Hematopoietic multipotent progenitor cell treated with erythropoietin and hydrocortisone succinate and interleukin-3 and kit ligand, for 17 days (in vitro differentiated cells): ENCODE measurements at places on chromosomes 13 and 19.

- DNase-seq: no peak
Observed at GRCh38 chr13:25657157-25657556, 285.4 kb downstream of the ATP8A2 start.

DNA sequence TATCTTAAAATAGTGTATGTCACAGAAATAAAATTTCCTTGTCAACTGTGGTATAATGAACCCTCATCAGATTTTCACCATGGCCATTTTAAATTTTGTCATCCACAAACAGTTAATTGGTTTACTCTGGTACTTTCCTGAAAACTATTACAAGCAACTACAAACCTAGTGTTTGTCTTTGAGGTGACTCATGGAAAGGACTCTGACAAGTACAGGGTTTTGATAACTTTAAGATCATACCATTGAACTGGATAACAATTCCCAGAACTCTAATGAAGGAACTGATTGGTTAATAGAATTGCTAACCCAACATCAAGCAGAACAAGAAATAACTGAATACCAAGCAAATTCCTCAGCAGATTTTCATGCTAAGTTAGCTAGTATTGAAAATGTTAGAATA, 237.7 kb upstream of the IPO5 start:
- no peak for DNase-seq

DNA sequence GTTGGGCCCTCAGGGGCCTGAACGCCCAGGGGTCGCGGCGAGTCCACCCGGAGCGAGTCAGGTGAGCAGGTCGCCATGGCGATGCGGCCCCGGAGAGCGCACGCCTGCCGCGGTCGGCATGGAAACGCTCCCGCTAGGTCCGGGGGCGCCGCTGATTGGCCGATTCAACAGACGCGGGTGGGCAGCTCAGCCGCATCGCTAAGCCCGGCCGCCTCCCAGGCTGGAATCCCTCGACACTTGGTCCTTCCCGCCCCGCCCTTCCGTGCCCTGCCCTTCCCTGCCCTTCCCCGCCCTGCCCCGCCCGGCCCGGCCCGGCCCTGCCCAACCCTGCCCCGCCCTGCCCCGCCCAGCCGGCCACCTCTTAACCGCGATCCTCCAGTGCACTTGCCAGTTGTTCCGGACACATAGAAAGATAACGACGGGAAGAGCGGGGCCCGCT, at the start of gene CCNA1:
TSS of gene CCNA1 (plus strand) at position 390 of the 439 bp plus-strand sequence. CDS start 562 bp downstream, outside the sequence.
- no peak for DNase-seq

DNA sequence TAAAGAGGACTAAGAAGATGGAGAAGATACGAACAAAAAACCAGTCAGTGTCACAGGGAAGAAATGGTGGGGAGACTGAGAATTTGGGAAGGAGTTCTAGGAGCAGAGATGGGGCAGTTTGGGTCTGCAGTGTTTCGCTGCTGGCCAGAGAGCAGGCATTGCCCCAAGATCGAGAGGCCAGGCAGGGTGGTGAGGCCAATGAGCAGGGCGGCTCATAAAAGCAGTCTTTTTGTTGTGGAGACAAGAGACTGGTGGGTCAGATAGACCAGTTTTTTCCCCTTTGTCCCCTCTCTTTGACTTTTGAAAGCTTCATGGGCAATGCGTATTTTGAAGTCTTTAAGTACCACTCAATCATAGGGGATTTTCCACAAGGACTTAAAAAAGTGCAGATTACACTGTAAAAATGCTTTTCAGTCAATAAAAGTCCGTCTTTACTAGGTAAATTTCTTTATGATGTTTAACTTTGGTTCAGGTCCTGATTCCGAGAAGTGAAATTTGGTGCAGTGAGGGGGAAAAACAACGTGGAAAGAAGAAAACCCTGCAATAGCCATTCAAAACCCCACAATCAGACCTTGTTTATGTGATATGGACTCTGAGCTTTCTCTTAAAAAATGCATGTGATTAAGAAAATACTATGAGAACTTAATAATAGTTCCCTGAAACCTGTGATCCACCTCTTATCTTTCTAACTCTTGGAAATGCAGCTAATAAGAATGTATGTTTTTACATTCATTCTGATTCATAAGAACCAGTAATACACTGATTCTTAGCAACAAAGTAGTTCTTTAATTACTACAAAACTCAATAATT, 338.9 kb downstream of the KLF5 start:
- no peak for DNase-seq

DNA sequence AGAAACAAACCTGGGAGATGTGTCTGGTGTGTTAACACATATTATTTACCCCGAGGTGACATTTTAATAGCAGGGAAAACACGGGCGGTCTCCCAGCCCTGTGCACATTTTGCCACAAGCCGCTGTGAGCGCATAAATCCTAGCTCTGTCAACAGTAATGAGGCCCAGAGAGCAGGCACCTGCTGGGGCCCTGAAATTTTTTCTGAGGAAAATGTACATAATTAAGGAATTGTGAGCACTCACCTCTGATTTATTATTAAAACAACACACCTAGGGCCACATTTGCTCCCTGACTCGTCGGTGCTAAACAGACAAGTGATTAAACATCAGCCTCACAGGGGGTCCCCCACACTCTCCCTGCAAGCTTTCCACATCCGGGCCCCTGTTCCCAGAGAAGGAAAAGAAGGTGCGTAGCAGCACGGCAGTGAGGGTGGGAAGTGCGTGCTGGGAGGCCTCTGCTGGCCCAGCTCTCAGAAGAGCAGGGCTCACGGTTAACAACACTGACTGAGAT, 616.3 kb downstream of the UQCRFS1 start:
- no peak for DNase-seq

- DNase-seq: no peak
Observed at GRCh38 chr19:17109962-17110598, 34.5 kb downstream of the MYO9B start.

DNA sequence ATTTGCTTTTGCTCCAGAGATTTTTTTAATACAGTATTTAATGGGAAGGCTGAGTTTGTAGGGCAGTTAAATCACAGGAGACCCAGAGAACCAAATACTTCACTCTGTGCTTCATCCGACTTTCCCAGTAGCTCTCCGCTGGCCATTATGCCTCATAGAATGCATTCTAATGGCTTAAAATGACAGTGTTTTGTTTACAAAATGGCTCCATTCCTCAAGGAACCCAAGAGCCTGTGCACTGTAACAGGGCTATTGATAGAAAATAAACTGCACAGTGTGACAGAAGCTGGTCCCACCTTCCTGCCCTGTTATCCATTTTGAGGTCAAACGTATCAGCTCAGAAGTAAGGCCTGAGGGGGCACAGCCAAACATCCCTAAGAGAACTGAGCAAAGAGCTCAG, 136.5 kb downstream of the RAP2A start:
- DNase-seq: no peak

DNA sequence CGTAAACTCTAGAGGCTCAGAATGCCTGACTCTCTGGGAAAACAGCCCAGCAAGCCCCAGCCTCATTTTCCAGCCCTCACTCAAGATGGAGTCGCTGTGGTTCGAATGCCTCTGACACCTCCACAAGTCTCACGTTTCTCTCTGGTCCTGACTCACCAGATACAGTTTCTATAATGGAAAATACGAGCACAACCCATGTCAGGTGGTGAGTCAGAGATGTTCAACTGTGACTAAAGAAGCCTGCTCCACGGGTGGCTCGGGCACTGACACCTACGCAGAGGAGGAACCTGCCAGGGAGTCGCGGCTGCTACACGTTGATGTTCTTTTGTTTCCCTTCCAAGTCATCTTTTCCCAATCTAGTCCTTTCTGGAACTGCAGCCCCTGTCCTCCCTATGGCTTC, 87.1 kb upstream of the STK24 start:
- no peak for DNase-seq

DNA sequence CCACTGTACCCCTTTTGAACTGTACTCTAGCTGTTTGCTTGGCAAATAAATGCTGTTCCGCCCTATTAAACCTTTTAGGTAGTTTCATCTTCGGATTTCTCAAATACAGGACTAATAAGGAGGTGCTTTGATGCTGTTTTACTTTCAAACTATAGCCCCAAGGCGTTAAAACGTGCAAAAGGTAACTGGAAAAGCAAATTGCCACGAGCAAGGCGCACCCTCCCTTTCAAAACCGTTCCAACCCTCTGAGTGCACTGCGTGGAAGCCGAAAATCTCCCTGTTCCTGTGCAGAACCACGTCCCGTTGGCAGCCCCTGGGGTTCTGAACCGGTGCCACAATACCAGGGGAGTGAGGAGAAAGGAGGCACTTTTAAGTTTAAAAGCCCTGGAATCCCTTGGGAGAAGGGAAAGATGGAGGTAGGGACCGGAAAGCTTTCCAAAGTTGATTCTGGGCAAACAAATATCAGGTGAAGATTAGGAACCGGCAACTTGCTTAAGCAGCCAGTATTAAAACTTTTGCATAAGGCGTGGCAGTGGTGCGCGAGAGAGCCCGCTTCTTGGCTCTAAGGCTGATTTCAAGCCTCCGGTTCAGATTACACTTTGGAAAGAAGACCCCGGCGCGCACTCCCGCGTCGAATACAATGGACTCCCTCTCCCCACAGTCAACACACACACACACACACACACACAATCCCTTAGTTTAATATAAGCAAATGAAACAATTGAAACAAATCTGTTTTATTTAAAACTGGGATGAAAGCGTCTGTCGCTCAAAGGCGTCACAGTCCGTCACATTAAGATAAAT, 9.5 kb downstream of the POU4F1 start:
- DNase-seq: no peak
